ENCODE measurements at places on chromosomes 16 and 17. TPM values are rescaled to one million over a fixed set of nuclear protein-coding genes. Genes with fewer than 3 reads are reported as not detected.

GRCh38 chr16:28943281-28943680 is 7.5 kb upstream of the NFATC2IP start:
- no peak for DNase-seq

DNA sequence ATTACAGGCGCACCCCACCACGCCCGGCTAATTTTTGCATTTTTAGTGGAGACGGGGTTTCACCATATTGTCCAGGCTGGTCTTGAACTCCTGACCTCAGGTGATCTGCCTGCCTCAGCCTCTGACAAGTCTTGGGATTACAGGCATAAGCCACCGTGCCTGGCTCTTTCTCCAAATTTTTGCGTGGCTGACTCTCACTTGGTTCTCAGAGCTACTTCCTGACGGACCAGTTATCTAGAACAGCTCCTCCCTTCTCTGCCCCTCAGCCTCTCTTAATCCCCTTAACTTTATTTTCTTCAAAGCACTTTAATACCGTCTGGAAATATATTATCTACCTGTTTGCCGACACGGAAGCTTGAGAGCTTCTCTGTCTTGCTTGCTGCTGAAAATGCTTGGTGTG is 4.2 kb downstream of the YPEL2 start:
- DNase-seq, result no peak

- no peak for DNase-seq
Observed at GRCh38 chr16:85094812-85095211, 17.5 kb downstream of the CIBAR2 start.

DNA sequence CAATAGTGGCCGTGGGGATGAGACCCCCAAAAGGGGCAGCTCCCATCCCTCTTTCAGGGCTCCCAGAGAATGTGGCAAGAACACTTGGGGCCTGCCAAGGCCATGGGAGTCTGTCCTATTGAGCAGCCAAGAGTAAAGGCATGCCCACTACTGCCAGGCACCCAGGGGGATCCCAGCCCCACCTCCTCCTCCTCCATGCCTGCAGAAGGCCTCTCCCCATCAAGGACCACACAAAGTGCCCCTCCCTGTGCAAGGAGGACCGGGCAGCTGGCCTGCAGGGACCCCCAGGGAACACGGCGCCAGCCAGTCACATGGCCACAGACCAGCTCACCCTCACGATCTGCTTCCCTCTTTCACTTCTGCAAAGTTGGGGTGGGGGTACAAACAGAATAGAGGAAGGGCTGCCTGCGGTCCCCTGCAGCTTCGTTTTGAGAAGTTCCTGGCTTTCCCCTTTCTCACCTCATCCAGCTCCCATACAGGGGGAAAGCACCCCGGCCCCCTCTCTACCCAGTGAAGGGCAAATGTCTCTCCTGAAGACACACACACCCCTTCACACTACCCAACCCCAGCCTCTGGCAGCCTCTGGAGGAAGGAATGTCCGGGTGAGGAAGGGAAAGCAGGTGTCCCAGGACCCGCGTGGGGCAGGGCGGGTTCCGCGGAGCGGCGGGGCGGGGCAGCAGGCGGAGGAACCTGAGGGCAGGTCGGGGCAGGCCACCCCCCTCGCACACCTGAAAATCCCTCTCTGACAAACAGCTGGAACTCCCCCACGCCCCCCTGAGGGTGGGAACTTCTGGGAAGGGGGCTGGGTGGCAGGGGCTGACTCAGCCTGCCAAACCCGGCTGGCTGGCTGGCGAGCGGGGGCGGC is 2.0 kb downstream of the PPP1R9B start:
- DNase-seq, result no peak

CDH3 gene
- 8.6 TPM for total RNA-seq

DNA sequence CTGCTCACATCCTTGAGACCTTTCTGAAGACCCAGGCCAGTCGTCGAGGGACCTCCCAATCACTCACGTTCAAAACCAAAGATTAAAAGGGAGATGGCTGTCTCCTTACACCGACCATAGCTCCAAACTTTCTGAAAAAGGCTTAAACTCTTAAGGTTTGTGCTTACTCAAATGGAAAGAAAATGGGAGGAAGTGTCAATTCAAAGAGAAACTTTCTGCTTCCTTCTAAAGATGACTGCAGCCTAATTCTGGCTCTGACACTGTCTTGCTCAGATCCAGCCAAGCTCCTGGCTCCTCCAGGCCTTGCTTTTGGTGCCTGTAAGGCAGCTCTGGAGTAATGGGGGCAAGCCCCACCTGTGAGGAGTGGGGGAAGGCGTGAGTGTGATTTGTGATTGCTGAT is 54.9 kb upstream of the WSB1 start:
- DNase-seq, result no peak

- no peak for DNase-seq
Observed at GRCh38 chr16:54208237-54208636, 78.3 kb downstream of the IRX3 start.

- no peak for DNase-seq
Observed at GRCh38 chr16:79037521-79038373, 562.8 kb downstream of the MAF start.

GRCh38 chr17:16817201-16817600 is 127.2 kb downstream of the CCDC144A start:
- no peak for DNase-seq

GRCh38 chr17:17919169-17920107 is 52.8 kb downstream of the TOM1L2 start:
- no peak for DNase-seq

DNA sequence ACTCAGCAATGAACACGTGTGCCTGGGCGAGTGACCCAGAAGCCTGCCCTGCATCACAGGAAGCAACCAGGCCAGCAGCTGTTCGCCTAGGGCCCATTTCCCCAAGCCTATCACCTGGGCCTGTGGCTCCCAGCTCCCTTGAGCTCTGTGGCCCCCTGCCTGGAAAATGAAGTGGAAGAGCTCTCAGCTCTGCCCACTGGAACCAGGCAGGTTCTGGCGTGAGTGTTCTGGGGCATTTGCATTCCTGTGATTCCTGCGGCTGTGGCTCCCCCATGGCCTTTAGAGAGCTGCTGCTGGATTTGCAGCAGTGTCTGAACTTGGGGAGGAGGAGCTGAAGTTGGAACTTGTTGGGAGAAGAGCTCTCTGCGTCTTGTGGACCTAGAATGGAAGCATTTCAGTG is 22.8 kb downstream of the PGS1 start:
- DNase-seq, result no peak

GRCh38 chr16:84585886-84586285 is 32.0 kb downstream of the COTL1 start:
- DNase-seq, result no peak

IL17C gene
- not detected for total RNA-seq

TMEM98 gene
- total RNA-seq, result 115 TPM

RHBDL3 gene
- total RNA-seq, result not detected

TP53TG3B gene
- total RNA-seq, result not detected

DNA sequence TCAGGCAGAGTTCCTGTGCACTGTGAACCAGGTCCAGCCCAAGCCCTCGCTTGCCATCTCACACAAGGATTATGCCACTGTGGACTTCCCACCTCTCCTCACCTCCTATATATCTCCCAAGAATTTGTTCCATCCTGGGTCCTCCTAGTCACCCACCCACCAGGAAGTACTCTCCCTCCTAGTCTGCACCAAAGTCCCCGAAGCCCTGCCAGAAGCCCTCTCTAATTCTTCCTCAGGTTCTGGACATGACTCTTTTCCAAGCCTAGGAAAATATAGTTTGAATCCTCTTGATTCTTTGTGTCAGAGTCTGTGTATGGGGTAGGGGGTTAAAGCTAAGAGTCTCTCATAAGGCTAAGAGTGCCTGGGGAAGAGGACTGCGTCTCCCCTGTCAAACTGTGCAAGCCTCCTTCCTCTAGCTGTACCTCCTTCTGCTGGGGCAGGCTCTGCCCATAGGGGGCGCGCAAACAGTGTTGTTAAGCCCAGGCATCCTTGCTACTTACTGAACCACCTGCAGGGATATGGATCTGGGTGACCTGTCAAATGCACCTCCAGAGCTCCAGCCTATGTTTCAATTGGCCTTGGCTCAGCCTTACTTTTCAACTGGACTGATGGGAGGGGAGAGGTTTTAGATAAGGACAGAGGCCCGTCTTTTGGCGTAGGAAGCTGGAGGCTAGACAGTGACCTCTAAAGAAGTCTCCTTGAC is 16.6 kb upstream of the DLX4 start:
- DNase-seq, result peak; percentile 20

- no peak for DNase-seq
Observed at GRCh38 chr16:87570938-87571867, 31.1 kb upstream of the JPH3 start.

DOC2B gene
- total RNA-seq, result 19.4 TPM

DNA sequence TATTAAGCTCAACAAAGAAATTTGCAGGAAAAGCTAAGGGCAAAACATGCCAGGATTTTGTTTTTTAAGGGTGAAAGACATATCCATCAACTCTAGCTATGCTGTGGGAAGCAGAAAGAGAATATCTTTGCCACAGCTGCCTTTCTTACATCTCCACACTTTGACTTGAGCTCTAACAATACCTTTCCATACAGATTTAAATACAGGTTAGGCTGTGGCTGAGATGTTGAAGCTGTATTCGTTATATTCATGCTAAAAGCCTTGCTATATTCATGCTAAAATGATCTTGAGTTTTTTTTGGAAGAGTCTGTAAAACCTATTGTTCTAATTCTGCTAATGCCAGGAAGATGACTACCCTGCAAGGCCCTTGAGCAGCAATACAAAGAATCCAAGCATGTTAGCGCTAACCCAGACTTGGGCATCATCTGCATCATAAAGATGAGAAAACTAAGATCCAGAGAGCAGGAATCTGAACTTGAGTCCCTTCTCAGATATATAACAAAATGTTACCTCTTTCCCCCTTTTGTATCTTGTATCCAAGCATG is 204.8 kb upstream of the C17orf78 start:
- no peak for DNase-seq

- DNase-seq, result no peak
Observed at GRCh38 chr16:73285436-73286201, 237.7 kb upstream of the ZFHX3 start.

SMIM5 gene
- total RNA-seq, result not detected

MYL4 gene
- total RNA-seq, result 1.1 TPM

DNA sequence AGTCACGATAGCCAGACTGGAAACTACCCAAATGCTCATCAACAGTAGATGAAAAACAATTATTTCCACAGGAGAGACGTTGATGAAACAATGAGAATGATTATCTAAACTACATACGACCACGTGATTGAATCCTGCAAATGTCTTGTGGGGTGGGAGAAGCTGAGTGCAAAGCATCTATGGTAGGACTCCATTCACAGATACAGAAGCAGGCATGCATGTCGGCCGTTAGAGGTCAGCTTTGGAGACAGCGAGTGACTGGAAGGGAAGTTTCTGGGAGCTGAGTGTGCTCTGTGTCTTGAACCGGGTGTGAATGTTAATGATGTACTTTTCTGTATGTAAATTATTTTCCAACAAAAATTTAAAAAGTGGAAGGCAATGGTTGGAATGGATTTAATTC is 71.5 kb upstream of the DNAJA2 start:
- no peak for DNase-seq

GRCh38 chr17:1512351-1512750 is 4.1 kb downstream of the INPP5K start:
- DNase-seq, result no peak

DNA sequence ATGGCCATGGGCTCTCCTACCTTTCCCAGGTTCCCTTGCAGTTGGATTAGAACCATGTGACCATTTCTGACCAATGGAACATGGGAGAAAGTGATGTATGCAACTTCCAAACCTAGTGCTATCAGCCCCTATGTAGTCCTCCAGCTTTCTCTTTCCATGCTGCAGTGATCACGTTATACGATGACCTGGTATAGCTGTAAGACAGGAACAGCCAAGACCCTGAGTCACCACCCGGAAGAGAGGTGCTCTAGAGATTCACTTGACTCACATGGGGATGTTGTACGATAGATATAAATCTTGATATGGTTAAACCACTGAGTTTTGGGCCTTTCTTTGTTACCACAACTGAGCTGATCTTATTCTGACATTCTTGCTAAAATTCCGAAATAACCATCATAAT is 65.1 kb downstream of the NOG start:
- no peak for DNase-seq

GRCh38 chr17:74919440-74920305 is 3.4 kb downstream of the USH1G start:
- DNase-seq, result no peak

GRCh38 chr17:29621751-29622194 is 939 bp downstream of the CORO6 start:
- no peak for DNase-seq

MT4 gene
- not detected for total RNA-seq

GRCh38 chr17:58403311-58403710 is 14.0 kb downstream of the RNF43 start:
- DNase-seq, result no peak

- DNase-seq, result no peak
Observed at GRCh38 chr16:54632322-54633220, 298.1 kb upstream of the IRX5 start.

GRCh38 chr17:17568772-17569195 is 22.7 kb downstream of the PEMT start:
- DNase-seq, result no peak

GRCh38 chr17:43431714-43432523 is 33.1 kb downstream of the ARL4D start:
- no peak for DNase-seq

DNA sequence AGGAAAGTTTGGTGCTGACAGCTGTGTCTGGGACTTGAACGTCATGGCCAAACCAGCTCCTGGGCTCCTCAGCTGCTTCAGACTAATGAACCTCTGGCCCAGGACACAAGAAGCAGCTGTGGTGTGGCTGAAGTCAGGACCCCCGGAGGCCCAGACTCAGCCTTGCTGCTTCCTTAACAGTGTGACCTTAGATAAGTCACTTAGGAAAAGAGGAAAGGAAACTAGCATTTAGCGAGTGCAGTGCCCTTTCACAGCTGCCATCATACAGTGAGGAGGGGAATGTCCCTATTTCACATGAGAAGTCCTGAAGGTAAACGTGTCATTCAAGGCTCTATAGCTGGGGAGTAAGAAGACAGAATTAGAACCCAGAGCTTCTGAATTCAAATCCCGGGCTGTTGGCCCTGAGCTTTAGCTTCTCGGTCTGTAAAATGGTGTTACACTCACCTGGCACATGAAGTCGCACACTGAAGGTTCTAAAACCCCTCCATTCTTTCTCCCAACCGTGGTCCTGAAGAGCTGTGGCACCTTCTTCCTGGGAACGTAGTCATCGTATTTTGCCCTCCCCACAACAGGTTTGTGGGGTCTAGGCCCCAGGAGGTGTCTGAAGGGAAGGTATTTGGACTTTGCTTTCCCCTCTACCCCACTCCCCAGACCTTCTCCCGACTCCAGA is 910 bp upstream of the RAMP2 start:
- DNase-seq, result no peak

IGFALS gene
- not detected for total RNA-seq

DNA sequence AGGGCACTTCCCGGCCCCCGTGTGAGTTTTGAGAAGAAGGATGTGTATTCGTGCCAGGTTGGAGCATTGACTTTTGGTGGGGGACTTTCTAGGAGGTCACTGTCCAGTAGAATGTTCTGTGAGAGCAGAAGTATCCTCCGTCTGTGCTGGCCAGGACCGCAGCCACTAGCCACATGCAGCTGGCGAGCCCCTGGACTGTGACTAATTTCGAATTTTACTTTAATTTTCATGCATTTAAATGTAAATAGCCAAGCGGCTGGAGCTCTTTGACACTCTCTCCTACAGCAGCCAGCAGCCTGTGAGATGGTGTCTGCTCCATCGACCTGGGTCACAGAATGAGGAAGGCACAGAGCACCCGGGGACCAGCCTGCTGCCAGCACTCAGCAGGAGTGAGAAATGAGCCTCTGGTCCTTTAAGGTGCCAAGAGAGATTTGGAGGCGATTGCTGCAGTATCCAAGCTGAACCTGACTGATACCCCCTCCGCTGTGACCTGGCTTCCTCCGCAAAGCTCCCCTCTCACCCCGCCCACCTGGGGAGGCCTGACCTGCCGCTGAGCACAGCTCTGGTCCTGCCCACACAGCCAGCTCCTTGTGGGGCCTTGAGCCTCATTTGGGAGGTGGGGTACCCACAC is 7.8 kb downstream of the ATP2A3 start:
- DNase-seq, result no peak

All from glomerular endothelial cell (primary cell).